ENCODE measurements at places on chromosomes 3 and 15.

DNA sequence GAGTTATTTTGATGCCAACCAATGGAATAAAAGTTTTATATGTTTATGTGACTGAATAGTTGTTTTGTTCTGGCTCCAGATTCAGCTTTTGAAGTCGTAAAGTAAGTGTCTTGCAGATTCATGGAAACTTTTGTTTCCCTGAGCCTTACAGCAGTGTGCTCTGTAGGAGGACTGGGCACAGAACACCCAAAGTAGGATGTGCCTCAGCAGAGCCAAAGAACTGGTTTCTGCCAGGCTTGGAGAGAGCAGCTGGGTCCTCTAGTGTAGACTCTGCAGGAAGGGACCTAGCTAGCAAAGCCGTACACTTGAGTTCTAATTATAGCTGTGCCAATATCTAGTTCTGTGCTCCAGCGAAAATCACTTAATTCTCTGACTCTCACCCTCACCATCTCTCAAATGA is 261.2 kb upstream of the DNAJC19 start:
- no peak for DNase-seq

DNA sequence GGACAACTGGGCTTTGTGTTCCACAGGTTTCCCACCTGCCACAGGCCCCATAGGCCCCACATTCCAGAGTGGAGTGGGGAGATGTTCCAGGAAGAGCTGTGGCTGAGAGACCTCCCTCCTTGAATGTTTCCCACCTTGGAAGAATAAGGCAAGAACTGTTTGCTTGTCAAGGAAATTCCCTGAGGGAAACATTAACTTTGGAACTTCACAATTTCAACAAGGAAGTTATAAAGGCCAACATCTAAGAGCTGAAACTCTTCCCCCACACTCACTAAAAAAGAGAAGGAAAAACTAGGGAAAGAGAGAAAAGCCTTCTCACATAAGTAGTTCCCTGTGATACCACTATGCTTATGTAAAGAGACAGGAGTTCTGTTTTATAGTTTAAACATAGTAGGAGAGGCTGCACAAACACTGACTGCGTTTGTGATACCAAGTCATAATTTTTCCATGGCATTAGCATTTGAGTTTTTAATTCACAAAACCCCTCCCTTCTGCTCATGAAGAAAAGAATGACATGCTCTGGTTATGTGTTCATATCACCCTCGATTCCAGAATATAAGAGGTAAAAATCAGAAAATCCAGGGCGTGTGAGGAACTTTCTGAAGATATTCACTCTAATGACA is 39.8 kb upstream of the SPRED1 start:
- DNase-seq, result no peak

DNA sequence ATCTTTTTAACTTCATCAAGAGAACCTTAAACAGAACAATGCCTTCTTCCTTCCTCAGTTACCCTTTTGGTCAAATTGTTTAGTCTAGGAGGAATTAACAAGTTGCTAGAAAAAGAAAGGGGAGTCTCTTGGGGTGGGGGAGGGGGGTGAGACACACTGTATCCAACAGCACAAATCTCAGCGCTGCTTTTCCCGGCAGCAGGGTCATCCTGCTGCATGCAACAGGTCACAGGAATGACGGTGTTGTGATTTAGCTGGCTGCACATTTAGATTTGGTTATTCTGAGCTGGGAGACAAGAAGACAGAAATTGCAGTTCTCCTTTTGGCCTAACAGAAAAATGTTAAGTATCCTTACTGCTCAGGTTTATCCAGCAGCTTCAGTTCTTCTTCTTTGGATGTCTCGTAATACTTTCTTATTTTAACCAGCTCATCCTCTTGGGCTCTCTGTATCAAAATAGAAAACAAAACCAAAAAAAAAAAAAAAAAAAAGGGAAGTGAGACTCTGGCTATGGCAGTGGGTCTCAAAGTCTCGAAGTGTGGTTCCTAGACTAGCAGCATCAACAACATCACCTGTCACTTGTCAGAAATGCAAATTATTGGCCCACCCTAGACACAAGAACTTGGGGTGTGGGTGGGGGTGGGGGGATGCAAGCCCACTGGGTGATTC is 190.5 kb downstream of the GREM1 start:
- DNase-seq, result peak; percentile 31

GRCh38 chr3:31009881-31010280 is 115.4 kb upstream of the GADL1 start:
- no peak for DNase-seq

- no peak for DNase-seq
These were observed 246.6 kb upstream of the KCNMB2 start for GRCh38 chr3:178289544-178290160.

DNA sequence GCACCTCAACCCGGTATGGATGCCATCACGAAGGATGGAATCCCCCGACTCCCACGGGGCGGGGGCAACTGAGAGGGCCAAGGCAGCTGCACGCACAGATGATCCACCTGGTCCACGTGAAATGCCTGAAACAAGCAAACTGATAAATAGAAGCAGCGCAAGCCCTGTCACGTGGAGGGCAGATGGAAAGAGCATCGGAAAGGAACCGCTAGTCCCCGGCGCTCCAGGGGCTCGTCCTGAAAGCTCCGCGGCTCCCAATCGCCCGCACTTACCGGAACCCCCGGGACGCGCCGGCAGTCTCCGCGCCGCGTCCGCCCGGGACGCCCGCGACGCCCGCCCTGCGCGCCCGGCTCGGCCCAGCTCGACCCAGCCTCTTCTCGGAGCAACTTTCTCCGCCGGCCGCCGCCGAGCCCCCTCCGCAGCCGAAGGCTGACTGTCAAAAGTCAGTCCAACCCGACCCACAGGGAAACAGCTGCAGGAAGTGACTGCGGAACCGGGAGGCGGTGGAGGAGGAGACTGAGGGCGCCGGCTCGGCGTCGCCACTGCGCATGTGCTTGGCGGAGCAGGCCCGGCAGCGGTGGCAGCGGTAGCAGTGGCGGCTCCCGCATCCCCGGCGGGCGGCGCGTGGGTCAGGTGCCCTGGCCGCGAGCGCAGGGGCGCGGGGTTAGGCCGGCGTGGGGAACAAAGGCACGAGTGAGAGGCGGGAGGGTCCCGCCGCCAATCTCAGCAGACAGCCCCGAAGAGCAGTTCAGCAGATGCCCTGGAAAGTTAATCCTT is at the start of gene ZMAT3:
Gene ZMAT3, minus strand, starts transcription at position 487 of the 777 bp plus-strand sequence. CDS start 4,057 bp downstream, outside the sequence.
- peak; percentile 55 for DNase-seq

DNA sequence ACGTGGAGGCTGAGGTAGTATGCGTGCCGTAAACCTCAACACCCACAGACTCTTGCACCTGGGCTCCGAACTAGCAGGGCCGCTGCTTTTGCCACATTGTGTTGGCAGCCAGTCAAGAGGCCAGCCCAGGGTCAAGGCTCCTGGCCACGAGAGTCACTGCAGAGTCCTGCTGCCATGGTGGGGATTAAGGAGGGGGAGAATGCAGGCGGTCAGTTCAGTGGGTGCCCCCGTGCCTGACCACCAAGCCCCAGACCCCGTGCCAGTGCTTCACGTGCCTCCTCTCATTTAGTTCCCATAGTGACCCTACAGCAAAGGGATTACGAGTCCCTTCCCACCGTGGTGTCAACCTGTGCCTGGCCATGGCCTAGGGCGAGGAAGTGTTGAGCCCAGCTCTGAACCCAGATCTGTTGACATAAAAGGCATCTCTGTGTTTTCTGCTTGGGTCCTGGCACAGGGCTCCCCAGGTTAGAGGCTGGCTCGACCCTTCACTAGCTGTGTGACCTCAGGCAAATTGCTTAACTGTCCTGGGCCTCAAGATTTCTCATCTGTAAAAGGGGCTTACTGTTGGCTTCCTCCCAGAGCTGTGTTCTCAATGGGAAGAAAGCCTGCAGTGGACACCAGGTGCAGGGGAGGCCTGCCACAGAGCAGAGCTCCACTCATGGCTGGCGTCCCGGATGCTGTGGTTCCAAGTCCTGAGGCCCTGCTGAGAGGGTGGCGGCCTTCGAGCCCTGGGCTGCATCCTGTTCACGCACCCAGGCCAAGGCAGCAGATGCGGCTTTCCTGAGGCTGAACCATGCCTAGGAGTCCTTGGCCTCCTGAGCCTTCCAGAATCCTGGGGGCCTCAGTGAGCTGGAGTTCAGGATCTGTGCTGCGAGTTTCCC is 32.8 kb downstream of the FBLN2 start:
- DNase-seq, result no peak

DNA sequence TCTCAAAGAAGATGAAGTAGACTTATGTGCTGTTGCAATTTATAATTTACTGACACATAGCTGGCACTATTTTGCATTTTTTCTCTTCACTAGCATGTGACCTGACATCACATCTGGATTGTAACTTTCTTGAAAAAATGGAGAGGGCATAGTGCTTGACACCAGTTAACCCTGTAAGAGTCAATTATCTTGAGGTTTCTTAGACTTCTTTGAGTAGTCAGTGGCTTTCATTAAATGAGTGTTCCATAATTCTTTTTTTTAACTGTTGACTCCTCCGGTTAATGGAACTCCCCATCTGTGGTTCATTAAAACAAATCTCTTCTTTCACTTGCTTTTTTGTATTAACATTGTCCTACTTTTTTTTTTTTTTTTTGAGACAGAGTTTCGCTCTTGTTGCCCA is 16.9 kb upstream of the PRKCI start:
- DNase-seq, result no peak

DNA sequence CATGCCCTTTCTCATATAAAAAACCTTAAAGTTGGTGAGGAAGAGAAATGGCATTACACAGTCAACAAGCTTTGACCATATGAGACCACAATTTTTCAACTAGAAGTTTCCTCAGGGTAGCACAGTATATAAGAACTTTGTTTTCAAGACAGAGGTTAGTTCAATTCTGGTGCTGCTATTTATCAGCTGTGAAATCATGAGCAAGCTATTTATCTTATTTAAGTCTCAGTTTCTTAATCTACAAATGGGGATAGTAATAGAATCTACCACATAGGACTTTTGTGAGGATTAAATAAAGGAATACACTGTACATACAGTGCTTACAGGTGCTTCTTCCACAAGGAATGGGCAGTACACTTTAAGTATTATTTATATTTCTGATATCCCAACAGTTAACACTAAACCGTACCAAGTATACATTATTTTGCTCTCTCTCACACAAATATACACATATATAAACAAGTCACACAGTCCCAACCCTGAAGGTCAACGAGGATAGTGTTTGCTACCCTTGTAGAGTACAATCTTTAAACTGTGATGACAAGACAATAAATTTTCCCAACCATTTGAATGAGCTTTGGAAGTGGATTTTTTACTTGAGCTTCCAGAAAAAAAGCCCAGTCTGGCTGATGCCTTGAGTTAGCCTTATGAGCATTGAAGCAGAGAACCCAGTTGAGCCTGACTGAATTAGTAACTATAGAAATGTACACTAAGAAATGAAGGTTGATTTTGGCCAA is 178.8 kb downstream of the TNIK start:
- DNase-seq, result no peak

DNA sequence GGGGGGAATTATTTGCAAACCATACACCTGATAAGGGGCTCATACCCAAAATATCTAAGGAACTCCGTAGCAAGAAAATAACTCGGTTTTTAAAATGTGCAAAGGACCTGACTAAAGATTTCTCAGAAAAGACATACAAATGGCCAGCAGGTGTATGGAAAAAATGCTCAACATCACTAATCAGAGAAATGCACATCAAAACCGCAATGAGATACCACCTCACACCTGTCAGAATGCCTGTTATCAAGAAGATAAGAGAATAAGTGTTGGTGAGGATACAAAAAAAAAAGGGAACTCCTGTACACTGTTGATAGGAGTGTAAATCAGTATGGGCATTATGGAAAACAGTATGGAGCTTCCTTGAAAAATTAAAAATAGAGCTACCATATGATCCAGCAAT is 89.4 kb downstream of the C3orf70 start:
- DNase-seq, result no peak

- DNase-seq, result no peak
These were observed 22.2 kb downstream of the MESD start for GRCh38 chr15:80967451-80967850.

GRCh38 chr3:116896116-116896515 is 186.5 kb downstream of the TUSC7 start:
- DNase-seq, result no peak

- DNase-seq, result peak; percentile 31
These were observed 6.7 kb upstream of the CMTM7 start for GRCh38 chr3:32384938-32385337.

DNA sequence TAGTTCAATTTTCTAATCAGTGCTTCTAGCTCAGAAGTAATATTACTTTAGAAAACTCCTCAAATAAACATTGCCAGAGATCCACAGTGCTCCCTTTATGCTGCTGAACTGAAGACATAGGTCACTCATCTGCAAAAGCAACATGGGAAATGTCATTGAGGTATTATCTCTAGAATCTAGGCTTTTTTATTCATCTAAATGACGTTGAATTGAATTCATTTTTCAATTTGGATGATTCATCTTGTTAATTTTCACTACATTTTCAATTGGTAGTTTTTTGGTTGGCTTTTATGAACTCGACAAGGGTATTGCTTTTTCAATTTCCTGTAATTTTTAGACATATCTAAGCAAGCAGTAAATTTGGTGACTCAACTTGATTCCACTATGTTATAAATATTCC is 275.4 kb downstream of the NFKBIZ start:
- no peak for DNase-seq

DNA sequence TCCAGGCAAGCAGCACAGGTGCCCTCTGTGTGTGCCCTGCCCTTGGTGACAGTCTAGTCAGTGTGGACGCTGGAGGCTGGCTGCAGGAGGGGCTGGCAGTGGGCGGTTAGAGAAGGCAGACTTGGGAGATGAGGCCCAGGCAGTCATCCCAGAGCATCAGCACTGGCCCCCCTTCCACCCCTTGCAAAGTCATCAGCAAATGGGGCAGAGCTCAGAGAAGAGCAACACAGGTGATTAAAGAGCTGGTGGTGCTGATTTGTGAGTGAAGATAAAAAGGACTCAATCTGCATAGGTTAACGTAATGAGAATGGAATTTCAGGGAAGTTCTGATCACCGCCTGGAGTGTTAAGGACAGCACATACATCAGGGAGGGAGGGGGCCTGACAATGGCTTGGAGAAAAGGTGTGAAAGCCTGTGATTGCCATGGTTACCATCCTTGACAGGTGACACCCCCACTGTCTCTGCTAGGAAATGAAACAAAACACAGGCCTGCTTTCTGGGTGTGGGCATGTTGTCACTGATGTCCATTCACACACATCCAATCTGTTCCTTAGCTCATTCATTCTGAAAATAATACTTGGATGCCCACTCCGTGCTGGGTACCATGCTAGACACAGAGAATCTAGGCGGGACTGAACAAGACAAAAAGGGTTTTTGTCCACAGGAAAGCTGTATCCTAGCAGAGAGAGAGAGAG is 269.6 kb upstream of the ST8SIA2 start:
- no peak for DNase-seq

DNA sequence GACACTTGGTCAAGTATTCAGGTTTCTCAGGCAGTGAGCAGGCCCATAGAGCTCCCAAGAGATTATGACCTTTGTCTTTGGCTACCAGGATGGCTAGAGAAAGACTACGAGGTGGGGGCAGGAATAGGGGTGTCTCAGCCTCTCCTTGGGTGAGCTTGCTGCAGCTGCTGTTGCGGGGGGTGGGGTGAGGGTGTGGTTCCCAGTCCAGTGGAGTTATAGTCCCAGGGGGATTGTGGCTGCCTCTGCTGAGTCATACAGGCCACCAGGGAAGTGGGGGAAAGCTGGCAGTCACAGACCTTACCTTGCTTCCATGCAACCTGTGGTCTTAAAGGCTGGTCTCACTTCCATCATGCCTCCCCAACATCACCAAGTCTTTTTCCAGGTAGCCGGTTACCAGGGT is 31.7 kb downstream of the ATP2C1 start:
- peak; percentile 26 for DNase-seq

GRCh38 chr15:25664761-25665160 is 198.4 kb downstream of the ATP10A start:
- DNase-seq, result no peak
